ENCODE measurements at places on chromosomes 1 and 21.

DNA sequence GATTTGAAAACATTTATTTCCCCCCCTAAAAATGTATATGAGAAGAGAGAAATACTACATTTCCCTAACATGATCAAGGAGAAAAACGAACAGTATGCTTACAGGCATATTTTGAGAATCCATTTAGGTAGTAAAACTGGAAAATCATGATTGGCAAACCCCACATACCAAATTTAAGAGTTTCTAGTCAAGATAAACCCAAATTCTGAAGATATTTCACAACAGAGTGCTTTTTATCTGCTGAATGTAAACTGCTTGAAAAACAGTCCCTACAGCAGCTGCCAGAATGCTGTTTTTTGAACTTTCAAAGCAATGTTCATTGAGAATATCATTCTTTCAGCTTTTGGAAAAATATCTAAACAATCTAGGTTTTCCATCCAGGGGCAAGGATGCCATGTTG, 31.0 kb downstream of the ASH1L start:
- H3K27ac ChIP-seq: no peak overlapping the region
- peaks cover 35% of the 10 kb centered on the region for H3K4me1 ChIP-seq
- H3K36me3 ChIP-seq: peaks cover 4% of the 10 kb centered on the region
- no peak overlapping the region for H3K4me3 ChIP-seq
- no peaks in the 10 kb centered on the region for H3K27me3 ChIP-seq

DNA sequence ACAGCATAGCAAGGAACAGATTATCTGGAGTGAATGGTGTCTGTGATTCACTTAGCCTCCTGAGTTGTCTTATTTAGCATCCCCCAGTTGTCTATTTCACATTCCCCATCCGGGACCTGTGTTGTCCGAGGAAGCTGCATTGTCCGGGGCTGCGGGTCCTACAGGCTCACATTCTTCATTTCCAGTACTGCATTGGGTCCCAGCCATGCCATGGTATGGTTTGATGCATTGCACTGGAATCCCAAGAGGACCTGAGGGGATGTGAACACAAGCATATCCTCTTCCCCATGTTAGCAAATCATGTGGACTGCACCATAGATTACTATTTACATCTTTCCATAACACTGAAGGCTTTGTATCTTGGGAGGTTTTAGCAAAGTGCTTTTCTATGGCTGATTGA, 48.2 kb upstream of the PRELP start:
- no peak overlapping the region for H3K27ac ChIP-seq
- no peak overlapping the region for H3K4me3 ChIP-seq
- H3K36me3 ChIP-seq: no peaks in the 10 kb centered on the region
- no peak for DNase-seq
- H3K4me1 ChIP-seq: no peaks in the 10 kb centered on the region

DNA sequence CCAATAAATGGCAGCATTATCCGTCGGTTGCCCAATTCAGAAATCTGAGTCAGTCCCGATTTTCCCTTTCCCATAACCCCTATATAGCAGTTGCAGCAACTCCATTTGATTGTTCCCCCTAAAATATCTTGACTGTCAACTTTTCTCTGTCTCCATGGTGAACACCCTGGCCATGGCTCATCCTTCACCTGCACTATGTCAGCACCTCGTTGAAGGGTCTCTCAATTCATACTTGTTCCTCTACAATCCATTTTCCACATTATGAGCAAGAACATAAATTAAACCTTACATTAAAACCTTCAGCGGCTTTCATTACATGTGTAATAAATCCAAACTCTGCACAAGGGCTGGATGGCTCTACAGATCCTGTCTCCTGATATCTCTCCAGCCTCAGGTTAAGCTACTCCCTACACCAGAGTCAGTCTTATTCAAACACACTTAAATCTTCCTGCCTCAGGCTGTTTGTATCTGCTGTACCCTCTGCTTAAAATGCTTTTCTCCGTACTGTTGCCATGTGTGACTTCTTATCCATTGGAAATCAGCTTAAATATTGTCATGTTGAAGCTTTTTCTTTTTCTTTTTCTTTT, 87.3 kb downstream of the BACH1 start:
- H3K27ac ChIP-seq: no peak overlapping the region
- H3K4me3 ChIP-seq: no peak overlapping the region
- H3K27me3 ChIP-seq: no peaks in the 10 kb centered on the region

GRCh38 chr1:226608699-226609505, 60.3 kb downstream of the STUM start:
- H3K36me3 ChIP-seq: peaks cover 4% of the 10 kb centered on the region
- peak; percentile 36 for DNase-seq
- no peak overlapping the region for H3K4me3 ChIP-seq
- H3K4me1 ChIP-seq: peaks cover 10% of the 10 kb centered on the region
- no peak overlapping the region for H3K27ac ChIP-seq

DNA sequence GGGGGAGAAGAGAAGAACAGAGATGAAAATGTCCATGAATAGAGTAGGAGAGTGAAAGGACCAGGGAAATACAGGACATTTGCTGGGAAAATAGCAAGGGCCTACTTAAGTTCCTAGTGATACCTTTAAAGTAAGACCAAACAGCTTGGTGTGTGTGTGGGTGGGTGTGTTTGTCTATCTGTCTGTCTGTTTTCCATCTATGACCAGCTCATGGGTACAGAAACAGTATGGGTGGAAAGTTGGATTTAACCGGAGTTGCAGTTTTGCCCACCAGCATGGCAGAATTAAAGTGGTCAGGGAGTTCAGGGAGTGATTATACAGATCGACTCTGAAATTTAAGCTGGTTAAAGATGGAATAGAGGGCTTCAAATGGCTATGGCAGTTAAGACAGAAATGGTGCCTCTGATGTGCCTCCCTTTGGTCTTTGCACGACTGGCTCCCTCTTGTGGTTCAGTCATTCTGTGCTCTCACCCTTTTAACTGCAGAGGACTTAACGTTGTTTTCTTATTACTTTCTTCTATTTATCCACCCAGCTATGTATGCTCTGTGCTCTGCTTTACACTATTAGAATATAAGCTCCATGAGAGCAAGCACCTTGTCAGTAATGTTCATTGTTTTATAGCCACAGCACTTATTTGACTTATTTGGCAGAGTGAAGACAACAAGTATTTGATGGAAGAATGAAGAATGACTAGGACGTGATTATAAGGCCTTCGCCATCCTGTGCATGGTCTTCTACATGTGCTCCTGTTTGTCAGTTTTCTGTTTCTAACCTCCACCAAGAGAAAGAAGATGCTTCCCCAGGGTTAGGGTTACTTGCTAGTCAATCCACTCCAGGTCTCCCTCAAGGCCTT, 72.7 kb upstream of the AK4 start:
- H3K4me1 ChIP-seq: peaks cover 11% of the 10 kb centered on the region
- no peak overlapping the region for H3K4me3 ChIP-seq
- H3K27ac ChIP-seq: no peak overlapping the region
- peaks cover 15% of the 10 kb centered on the region for H3K27me3 ChIP-seq
- H3K36me3 ChIP-seq: no peaks in the 10 kb centered on the region

DNA sequence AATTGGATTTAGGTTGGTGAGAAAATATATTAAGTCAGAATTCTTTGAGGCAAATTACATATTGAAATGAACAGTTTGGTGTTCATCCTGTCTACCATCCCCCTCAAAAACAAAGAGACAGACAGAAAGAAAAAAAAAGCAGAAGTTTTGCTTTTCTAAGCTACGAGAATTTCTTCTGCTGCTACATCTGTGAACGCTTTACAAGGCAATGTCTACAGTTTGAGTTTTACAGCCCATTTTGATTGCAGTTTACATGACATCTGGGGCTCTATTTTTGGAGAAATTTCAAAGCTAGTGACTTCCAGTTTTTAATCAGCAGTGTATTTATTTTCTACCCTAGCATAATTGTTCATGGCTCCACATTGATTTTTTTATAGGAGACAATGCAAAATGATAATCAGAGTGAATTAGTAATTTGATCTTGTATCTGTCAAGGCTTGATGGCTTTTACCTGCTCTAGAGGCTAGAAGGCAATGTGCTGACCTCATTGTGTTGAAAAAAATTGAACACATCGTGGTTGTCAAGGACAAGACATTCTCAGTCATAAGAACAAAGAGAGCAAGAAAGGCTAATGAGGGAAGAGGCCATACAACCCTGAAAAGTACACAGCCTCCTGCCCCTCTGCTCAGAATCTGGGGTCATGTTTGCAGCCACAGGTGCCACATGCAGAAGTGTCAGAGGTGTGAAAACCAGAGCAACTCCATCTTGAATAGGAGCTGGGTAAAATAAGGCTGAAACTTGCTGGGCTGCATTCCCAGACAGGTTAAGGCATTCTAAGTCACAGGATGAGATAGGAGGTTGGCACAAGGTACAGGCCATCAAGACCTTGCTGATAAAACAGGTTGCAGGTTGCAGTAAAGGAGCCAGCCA, 201.0 kb upstream of the CAMK1G start:
- H3K27me3 ChIP-seq: peaks cover 12% of the 10 kb centered on the region
- no peaks in the 10 kb centered on the region for H3K4me1 ChIP-seq
- no peak overlapping the region for H3K4me3 ChIP-seq
- no peak overlapping the region for H3K27ac ChIP-seq
